NCI-H524 treated with DMSO at 0.1 percent for 48 hours (cell line): ENCODE measurements at places on chromosomes 7 and 10.

DNA sequence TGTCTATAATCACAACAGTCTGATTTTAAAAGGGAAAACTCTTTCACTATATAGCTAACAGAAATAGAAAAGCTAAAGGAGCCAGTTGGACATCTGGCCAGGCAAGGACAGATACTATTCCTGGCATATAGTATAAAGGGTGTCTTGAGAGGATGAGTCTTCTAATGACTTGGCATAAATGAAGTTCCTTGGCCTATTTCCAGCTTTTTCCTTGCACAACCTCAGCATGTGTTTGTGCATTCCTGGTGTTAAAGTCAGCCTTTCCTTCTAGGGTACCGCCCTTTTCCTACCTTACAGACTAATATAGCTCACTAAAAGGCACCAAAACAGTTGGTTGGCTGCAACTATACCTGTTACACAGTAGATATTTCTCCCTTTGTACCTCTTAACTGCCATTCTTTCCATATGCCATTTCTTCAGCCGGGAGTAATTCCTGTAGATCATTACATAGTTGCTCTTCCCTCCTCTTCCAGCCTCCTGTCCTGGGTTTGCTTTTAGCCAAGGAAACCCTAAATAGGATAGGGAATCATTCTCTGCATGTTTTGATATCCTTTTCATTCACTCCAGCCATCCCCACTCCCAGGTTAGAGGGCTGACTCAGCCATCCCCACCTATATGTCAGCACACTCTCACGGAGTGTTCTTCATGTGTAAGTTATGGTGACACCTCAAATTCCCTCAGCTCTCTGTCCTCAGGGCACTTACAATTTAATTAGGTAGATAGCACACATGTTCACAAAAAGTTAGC lies 102.1 kb upstream of the MDFIC start:
- DNase-seq: no peak

DNA sequence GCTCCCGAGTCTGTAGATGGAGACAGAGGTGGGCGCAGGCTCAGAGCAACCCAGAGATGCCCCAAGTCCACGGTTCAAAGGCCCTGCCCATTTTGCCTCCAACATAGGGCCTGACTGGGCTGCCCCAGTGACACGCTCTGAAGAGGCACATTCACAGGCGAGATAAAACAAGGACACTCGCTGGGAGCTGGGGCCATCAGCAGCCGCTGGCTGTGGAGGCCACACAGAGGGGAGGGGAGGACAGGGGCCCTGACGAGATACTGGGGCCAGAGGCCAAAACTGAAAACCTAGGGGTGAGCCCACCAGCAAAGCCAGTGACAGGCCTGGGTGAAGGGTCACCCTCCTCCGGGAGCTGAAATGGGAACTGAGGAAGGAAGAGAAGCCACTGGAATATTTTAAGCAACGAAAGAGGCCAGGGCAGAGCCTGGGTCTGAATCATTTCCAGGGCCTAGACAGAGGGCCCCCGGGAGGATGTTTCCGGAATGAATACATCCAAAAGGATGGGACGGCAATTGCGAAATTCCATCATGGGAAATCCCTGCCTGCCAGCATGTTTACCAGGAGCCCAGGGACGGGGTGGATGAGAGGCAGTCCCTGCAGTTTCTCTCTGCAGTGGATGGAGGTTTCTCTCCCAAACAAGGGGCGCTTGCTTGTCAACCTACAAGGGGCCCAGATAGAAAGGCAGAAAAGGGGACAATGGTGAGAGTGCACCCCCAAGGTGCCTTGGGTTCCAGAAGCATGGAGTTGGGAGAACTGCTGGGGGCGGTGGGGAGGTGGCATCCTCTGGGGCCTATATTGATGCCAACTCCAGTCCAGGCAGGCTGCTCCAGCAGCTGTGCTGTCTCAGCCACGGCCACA lies 29.0 kb upstream of the HSPA12A start:
- no peak for DNase-seq

- no peak for DNase-seq
These were observed 17.9 kb downstream of the BTAF1 start for GRCh38 chr10:91941426-91941825.

- DNase-seq: no peak
These were observed 37.2 kb upstream of the TMEM273 start for GRCh38 chr10:49225218-49225876.
